NCI-H510A treated with DMSO at 0.1 percent for 48 hours (cell line): ENCODE measurements at places on chromosomes 1 and 21.

DNA sequence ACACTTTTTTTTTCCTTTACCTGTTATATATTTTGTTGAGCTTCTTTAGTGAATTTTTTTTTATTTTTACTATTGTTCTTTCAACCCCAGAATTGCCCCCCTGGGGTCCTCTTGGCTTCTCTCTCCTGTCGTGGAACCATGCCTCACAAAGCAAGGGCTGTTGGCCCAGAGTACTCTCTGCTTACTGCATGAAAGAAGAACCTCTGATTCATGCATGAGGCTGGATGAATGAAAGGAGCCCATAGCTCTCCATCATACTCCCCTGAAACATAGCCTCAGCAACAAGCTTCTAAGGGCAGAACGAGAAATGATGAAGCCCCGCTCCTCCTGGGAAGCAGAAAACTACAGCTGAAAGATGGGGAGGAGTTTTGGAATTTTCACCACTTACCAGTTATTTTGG, 1441.0 kb downstream of the BRINP3 start:
- no peak for DNase-seq

GRCh38 chr1:170790651-170791071, 126.7 kb downstream of the PRRX1 start:
- no peak for DNase-seq

DNA sequence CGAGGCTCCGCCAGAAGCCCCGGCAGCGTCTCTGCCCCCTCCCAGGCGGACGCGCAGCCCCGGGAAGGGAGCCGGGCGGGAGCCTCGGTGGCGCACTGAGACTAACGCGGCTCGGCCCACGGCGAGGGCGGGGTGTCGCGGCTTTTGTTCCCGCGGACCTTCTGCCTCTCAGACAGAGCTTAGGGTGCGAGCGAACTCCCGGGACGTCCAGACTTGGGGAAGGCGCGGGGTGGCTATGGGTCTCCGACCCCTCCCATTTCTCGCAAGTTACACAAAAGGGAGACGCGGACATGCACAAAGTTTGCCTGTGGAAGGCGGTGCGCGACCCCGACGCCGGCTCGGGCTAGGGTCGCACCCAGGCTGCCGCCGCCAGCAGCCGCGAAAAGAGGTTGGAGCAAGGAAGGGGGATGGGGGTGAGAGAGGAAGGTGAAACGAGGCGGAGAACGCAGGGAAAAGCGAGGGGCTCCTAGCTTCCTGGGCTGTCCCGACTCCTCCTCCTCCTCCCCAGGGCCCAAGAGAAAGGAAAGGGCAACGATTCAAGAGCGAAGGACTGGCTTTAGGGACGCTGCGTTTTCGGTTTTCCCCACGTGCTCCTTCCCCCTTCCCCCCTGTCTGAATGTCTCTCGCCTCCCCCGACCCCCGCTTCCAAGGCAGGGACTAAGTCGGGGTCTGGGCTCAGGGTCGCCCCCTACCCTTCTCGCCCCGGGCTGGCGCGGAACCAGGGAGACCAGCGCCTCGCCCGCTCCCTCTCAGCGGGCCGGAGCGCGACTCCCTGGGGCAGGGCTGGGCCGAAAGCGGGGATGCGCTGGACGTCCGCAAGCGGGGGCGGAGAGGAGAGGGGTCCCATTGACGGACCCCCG, 729 bp downstream of the APP start:
- DNase-seq, result peak; percentile 52

- DNase-seq, result no peak
These were observed 44.5 kb downstream of the MARK1 start for GRCh38 chr1:220572416-220572815.

GRCh38 chr1:158818975-158819431, 12.1 kb upstream of the MNDA start:
- no peak for DNase-seq

GRCh38 chr21:18153063-18153462, 91.6 kb upstream of the CHODL start:
- DNase-seq, result no peak

DNA sequence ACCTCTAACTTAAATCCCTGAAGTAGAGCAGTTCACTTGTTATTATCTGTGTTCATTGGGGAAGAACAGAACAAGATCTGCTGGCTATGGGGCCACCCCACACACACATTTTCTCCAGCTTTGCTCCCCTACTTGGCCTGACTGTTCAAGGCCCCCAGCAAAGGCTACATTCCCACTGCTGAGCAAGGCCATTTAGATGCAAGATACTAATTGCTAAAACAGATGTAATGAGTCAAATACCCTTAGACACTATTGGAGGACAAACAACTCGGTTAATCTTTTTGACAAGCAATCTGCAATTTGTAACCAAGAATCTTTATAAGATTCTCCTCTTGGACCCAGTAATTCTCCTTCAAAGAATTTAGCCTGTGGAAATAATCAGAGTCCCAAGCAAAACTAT, 67.7 kb downstream of the NAV1 start:
- no peak for DNase-seq

DNA sequence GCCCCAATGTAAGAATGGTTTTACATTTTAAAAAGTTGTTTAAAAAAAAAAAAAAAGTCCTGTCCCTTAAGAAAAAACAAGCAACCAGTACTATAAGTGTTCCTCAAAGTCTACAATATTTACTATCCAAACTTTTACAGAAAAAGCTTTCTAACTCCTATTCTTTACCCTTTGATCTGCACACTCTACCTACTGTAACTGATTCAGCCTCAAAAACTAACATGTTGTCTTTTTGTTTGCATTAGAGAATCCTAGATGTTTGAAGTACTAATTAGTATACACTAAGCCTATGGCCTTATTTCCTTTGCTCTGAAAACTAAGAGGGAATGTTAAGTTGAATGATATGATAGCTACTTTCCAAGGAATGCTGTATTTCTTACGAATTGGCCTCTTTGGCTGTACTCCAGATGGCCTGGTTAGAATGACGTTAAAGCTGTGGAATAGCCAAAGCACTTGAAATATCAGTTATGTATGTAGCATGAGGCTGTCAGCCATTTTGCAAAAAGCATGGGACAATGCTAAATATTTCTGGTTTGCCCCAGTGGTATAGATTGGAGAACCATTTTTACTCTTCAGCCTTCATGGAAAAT, 234.8 kb downstream of the GPR52 start:
- no peak for DNase-seq

DNA sequence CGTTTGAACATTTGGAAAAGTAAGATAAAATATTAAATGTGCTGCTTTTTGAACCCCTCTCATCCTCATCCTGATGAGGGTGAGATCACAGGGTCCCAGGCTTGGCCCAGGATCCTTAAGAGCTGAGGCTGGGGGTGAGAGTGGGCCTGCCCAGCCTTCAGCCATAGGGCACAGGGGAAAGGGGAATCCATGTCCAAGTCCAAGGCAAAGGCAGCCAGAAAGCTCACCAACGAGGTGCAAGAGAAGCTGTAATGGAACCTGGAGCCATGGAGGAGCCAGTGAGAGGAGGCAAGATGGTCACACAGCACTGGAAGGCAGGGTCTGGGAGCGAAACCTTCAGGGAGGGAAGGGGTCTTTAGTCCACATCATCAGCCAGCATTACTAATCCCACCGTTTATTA, 191.9 kb downstream of the RRAGC start:
- no peak for DNase-seq

DNA sequence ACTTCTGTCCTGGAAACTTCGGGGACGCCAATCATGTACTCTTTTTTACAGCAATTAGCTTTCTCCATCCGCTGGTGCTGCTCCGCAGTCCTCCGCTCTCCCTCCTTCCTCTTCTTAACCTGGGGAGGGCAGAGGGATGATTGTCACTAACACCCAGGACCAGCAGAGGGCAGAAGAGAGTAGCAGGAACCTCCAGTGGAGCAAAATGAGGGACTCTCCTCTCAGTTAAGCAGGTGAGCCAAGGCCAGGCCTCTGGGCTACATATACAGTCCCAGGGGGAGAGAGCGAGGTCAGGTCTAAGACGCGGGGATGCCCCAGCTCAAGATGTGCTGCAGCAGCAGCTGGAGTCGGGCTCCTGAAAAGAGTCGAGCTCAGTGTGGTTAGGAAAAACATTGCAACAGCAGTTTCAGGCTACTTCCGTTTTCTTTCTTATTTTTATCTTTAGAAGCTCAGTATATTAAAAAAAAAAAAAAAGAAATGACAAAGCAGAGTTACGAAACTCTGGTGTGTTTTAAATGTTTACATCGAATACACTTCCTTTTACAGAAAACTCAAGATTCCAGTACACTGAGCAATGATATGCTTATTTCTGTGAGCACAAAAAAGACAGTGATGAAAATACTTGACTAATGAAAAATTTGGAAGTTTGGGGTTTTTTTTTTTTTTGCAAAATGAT, 25.7 kb upstream of the NLRP3 start:
- DNase-seq, result peak; percentile 37

GRCh38 chr1:173669491-173669941, at the start of gene ANKRD45:
Gene ANKRD45 (minus strand): TSS chr1:173669851. CDS start chr1:173659418, 10,433 bp downstream.
- no peak for DNase-seq
